Right kidney (tissue), 9 donors: ENCODE measurements at places on chromosomes 3 and 15.

GRCh38 chr3:9327578-9327977, 35.3 kb upstream of the THUMPD3 start:
- no peak for DNase-seq

DNA sequence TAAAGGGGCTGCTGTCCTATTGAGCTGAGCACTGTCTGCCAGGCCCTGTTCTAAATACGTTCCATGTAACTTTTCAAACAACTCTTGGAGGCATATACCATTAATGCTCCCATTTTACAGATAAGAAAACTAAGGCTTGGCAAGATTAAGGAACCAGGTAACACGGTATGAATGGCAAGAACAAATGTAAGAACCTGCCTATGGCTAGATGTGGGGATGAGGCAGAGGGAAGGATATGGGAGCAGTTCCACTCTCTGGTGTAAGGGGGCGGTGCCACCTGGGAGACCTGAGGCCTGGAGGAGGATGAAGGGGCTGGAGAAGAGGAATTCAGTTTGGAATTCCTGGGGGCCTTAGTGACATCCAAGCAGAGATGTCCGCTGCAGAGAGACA, 3.8 kb upstream of the LMAN1L start:
- DNase-seq, result no peak

DNA sequence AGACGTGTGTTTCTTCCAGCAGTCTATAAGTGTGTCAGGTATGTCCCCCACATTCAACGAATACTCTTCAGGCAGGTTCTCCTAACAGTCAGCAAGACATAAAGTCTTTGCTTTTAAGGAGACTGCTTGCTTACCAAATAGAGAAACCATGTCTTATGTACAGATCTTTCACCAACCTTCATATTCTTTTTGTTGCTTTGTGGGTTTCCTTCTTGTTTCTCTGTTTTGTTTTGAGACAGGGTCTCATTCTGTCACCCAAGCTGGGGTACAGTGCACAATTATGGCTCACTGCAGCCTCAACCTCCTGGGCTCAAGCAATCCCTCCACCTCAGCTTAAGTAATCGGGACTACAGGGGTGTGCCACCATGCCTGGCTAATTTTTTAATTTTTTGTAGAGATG, 14.3 kb downstream of the DYNC1LI1 start:
- no peak for DNase-seq

GRCh38 chr3:100209948-100210771, 50.6 kb upstream of the TBC1D23 start:
- DNase-seq, result no peak

- no peak for DNase-seq
Observed at GRCh38 chr3:53800041-53800906, 45.9 kb downstream of the CHDH start.

DNA sequence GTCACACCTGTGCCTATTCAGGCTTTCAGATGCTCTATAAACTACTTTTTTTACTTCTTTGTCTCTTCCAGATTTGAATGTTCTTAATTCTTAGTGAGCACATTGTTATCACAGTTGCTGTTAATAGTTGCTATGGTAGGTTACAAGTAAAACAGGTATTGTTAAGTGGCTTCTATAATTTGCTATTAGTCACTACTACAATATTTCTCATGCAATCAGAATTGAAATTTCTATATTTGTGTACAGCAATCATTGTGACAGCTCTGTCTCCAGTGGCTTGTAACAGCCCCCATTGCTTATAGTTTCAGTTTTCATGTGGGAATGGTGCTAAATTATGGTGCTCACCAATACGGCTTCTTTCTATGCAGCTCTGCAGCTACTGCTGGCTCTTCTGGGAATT, 318.4 kb upstream of the GOLIM4 start:
- DNase-seq, result no peak

- no peak for DNase-seq
Observed at GRCh38 chr3:46632792-46633191, 20.5 kb downstream of the FAM240A start.

DNA sequence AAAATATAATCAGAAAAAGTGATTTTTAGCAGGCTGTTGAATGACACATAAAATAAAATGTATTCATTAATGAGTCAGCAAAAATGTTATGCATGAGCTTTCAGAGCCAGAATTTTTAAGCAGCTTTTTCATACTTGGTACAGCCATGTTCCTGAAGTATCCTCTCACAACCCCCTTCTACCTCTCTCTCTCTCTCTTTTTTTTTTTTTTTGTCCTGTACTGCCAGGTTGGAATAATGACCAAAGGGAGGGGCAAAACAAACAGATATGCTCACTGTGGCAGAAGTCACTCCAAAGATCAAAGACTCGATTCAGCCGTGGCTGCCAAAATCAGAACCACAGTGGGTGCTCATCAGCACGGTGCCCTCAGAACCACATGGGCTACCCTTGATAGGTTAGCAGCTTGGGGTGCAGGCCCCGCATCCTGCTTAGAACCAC, 383.0 kb downstream of the ZBTB20 start:
- no peak for DNase-seq
